ENCODE measurements at places on chromosomes 6 and 20.
A peak's percentile ranks its signal among the peaks of the same experiment; 100 is the strongest.

GRCh38 chr6:23340271-23340670, 770.9 kb downstream of the HDGFL1 start:
- DNase-seq: peak; percentile 32

GRCh38 chr20:48070991-48071652, 285.8 kb upstream of the SULF2 start:
- no peak for DNase-seq

GRCh38 chr20:32767418-32768198, 5.4 kb downstream of the DNMT3B start:
- no peak for DNase-seq

GRCh38 chr6:37980222-37980595, 160.7 kb downstream of the ZFAND3 start:
- no peak for DNase-seq

GRCh38 chr6:45430590-45431202, 53.0 kb upstream of the SUPT3H start:
- no peak for DNase-seq

DNA sequence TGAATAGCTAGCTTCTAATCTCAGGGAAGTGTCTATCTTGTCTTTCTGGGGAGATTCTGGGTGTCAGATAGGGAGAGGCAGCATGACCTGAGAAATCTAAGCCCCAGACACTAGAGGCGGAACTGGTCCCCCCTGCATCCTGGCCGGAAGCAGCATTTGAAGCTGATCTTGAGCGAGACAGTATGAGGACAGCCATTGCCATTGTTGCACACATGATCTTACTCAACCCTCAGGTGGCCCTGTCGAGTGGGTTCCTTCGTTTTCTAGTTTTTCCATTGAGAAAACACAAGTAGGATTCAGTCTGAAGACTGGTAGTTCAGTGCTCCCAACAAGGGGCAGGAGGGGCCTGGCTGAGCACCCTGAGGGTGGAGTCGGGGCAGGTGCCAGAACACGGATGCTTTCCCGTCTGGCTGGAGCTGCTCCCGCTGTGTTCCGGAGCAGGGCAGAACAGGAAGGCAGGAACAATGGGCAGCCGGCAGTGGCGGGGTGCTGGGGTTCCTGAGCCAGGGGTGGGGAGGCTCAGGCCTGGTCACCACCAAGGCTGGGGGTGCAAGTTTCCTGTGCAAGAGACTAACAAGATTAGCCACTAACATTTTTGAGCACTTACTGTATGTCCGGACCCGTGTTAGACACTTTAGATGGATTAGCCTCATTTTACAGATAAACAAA, 7.9 kb upstream of the SDCBP2 start:
- peak; percentile 20 for DNase-seq

GRCh38 chr6:168585441-168585840, 144.5 kb downstream of the SMOC2 start:
- DNase-seq: no peak

DNA sequence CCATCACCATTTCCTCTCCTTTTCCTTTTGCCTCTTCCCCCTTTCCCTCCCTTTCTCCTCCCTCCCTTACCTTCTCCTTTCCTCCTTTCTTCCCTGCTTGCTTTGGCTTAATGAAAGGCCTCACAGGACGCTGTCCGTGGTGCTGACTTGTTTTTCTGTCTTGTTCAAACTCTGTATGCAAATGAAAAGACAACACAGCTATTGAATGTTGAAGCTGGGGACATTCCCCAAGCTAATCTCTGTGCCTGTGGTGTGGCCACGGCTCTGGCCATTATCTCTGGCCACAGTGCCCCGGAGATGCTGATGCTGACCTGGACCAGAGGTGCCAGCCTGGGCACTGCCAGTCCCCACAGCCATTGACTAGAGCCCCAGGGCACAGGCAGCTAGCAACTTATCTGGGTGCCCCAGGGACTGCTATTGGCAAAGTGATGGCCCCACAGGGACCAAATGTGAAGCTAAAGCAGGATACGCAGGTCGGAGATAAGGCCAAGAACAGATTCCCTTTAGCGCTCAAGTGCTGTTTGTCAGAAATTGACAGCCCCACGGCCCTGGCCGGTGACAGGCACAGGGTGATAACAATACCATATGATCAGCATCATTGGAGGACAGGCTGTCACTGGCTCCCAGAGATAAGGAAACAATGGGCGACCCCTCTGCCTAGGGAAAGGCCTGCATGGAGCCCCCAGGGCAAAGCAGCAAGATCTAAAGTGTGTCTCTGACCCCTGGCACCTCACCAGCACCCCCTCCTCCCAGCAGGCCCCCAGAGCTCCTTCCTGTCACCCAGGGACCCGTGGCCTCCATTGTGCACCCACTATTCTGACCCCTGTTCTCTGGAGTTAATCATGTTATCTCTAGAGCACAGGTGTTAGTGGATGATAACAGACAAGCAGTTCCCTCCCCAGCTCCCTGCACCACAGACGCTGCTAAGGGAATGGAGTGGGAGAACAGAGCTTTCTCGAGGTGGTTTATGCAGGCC, 31.6 kb upstream of the SLC32A1 start:
- DNase-seq: peak; percentile 70

DNA sequence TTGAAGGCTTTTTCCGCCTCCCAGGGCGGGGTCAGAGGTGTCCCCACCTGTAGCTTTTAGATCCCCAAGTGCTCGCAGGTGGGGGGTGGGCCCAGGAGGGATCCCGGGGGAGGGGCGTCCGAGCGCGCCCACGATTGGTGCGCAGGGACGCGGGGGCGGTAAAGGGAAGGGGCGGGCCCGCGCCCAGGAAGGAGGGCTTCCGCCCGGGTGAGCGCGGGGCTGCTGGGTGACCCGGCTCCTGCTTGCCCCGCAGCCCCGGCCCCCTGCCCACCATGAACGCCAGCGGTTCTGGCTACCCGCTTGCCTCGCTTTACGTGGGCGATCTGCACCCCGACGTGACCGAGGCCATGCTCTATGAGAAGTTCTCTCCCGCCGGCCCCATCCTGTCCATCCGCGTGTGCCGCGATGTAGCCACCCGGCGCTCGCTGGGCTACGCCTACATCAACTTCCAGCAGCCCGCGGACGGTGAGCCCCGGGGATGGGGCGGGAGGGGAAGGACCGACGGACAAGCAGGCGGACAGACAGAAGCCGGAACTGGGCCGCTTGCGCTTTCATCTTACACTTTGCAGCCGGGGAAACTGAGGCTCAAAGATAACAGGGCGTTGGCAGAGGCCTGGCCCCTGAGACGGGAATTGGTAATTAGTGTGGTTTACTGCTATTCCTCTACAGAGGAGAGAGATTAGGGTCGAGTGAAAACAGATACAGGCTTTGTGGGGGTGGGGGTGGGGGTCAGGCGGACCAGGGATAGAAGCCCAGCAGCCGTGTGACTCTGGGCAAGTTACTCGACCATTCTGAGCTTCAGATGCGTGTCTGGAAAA, at the start of gene PABPC1L:
Gene PABPC1L (plus strand): TSS at position 189 of the 818 bp plus-strand sequence. CDS start 84 bp downstream, at position 273.
- DNase-seq: no peak

Measured in astrocyte of the cerebellum (primary cell).